ENCODE measurements at places on chromosomes 5 and 9. TPM values are rescaled to one million over a fixed set of nuclear protein-coding genes. Genes with fewer than 3 reads are reported as not detected.

DNA sequence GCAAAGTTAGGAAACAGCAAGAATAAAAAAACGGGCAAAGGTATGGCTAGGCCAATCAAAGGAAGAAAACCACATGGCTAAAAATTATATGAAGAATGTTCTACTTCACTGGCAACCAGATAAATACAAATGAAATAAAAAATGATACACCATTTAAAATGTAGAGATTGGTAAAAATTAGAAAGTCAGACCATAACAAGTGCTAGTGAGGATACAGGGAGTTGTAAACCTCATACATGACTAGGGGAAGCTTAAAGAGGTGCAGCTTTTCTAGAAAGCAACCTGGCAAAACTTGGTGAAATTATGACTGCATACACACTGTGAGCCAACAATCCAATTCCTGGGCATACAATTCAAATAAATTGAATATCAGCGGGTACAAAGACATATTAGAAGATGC, 119.0 kb upstream of the LIFR start:
- DNase-seq, result no peak

- DNase-seq, result no peak
Measured at GRCh38 chr5:155765715-155766114, 561.2 kb upstream of the SGCD start.

- DNase-seq, result peak; percentile 86
Measured at GRCh38 chr5:122515709-122516431, 203.8 kb downstream of the SNCAIP start.

GRCh38 chr5:57211039-57211438, 37.2 kb downstream of the GPBP1 start:
- no peak for DNase-seq

GRCh38 chr5:126917918-126918614, 112.3 kb downstream of the MARCHF3 start:
- DNase-seq, result peak; percentile 54

- DNase-seq, result peak; percentile 88
Measured at GRCh38 chr5:151141535-151141934, 16.0 kb downstream of the ANXA6 start.

DNA sequence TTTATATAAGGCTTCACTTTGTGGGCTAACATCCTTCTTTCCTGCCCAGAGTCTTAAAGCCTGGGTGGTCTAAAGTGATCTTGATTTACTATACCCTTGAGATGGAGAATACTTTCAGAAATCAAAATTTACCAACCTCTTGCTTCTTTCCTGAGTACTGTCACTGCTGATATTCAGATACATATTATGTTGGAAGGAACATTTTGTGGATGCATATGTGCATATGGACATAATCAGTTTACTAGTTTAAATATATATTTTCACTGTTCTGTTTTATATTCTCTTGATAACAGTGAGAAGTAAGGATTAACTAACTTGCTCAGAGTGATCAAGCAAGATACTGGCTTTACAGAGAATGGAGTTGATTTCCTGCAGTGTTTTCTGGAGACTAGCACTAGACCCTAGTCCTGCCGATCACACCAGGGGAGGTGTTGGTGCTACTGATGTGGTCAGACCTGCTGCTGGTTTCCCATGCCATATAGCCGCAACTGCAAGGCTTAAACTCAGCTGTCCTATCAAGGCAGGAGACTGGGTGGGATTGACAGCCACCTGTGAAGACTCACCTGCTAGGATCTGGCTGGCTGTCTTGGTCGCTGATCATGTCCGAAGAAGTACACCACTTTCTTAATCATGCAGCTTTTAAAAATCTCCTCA, 57.6 kb downstream of the SLF1 start:
- DNase-seq, result no peak

DNA sequence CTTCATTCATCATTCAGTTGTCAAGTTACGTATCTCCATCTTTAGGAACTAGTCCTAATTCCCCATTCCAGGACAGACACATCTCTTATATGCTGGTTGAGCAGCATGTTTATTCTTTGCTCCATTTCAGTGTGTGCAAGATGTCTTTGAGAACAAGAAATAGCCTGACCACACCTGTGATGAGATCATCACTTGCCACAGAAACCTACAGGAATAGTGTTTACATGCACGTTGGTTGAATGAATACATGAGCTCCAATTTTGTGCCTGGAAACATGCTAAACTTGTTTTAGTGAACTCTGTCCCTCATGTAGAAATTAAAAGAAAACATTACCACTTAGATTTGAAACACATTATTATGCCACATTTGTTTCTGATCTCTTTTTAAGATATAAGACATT, 489.1 kb downstream of the CDH18 start:
- no peak for DNase-seq

- DNase-seq, result peak; percentile 81
Measured at GRCh38 chr5:86864051-86864450, 246.3 kb downstream of the COX7C start.

DNA sequence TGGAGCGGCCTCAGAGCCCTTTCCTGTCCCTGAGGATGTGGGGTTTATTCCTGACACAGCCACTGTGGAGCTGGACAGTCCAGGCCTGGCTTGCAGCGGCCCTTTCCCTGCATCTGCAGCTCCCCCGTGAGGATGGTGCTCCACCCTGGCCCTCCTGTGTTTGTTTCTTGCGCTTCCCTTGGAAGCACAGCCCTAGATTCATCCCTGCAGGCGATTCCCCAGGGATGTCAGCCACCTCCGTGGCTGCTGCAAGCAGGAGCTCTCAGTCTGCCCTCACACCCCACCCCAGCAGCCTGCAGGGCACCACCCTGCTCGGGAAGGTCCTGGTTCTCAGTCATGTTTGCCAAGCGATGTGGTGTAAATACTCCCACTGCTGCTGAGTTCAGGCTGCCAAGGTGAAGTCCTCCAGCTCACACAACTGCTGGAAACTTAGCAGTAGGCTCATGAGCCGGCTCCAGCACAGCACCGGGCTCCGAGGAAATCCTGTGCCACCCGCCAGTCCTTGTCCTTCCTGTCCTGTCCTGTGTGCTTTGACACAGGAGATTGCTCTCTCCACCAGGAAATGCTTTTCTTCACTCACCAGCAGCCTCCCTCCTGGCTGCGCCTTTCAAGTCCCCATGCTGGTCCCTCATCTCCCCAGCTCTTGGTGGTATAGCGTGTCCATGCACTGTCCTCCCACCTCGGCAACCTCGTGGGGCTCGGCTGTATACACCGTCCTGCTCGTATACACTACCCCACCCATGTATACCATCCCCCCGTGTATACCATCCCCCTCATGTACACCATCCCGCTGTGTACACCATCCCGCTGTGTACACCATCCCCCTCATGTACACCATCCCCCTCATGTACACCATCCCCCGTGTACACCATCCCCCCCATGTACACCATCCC, 16.2 kb downstream of the ROPN1L start:
- peak; percentile 48 for DNase-seq

- DNase-seq, result peak; percentile 69
Measured at GRCh38 chr9:121634329-121635261, 16.8 kb upstream of the DAB2IP start.

DNA sequence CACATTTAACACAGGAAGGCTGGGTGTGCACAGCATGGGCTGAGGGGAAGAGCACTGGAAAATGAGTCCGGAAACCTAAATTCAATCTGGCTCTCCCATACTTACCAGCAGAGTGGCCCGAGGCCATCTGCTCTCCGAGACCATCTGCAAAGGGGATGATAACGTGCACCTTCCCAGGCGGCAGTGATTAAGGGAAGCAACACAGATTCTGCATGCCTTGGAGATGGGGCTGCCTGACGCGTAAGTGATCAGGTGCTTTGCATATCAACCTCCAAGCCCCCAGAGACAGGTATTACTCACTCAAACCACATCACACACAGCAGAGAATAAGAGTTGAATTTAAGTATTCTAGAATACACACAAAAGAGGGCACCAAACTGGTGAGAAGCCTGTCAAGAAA, 9.1 kb downstream of the EPB41L4B start:
- DNase-seq, result no peak

DNA sequence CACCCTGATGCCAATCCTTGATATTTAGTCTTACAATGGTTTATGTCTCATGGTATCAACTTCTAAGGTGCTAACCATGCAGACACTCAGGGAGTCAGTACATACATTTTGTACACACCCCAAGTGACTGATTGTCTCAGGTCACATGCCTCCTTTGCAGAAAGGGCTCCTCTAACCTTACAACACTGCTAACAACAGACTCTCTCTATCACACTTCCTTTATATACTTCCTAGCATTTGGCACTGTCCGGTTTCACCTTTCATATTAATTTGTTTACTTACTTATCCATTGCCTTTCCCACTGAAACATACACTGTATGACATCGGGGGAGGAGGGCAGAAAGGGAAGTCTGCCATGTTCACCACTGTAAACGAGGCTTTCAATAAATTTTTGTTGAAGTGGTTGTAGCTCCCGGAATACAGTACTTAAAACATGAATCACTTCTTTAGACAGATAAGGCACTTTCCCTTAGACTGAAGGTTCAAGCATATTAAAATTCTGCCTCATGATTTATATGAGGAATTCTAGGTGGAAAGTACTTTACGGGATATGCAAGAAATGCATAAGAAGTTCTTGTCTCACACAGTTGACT, 20.6 kb downstream of the EMB start:
- DNase-seq, result no peak

- no peak for DNase-seq
Measured at GRCh38 chr9:5783982-5784381, 48.9 kb downstream of the ERMP1 start.

- DNase-seq, result no peak
Measured at GRCh38 chr5:163089230-163089629, 348.2 kb upstream of the CCNG1 start.

GRCh38 chr9:108083160-108083750, 593.7 kb upstream of the KLF4 start:
- no peak for DNase-seq

GRCh38 chr5:141715346-141715905, 33.4 kb upstream of the ARAP3 start:
- no peak for DNase-seq

- no peak for DNase-seq
Measured at GRCh38 chr9:115121181-115121580, 3.2 kb upstream of the TNC start.

GRCh38 chr5:179827680-179828079, 7.0 kb downstream of the SQSTM1 start:
- DNase-seq, result peak; percentile 39

DNA sequence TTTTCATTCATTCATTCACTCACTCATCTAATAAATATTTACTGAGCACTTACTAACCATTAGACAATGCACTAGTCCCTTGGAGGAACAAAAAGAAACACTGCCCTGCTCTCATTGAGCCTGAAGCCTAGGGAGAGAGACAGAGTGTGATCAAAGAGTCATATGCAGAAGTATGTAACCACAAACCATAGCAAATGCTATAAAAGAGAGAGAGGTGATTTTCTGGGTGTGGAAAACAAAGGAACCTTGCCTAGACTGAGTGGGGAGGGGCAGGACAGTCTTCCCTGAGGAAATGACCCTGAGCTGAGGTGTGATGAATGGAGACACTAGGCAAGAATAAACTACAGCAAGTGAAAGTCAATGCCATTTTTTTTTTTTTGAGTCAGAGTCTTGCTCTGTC, 10.8 kb upstream of the ADRA1B start:
- DNase-seq, result no peak

- no peak for DNase-seq
Measured at GRCh38 chr5:157290981-157291711, 25.2 kb downstream of the CYFIP2 start.

DNA sequence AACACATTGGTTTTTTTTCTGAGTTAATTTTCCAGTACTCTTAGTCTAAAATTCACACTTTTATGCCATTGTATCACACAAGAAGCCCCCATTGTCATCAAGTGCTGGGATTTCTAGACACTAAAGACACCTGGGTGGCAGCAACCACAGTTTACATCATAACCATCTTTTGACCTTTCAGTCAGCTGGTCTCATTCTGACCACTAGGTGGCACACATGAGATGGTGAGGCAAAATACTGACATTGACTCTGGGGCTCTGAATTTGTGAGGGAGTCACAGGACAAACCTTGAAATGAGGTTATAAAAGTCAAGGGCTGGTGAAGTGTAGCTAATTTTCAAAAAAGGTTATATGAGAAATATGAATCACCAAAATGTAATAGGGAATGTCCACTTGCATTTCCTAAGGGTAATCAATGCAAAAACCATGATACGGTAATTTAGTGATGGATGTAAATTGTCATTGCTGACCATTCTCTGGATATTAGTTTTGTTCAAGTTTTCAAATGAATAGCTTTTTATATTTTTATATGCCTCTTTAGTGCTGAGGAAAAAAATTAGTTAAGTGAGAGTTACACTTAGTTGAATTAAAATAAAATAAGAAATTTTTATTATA, 229.4 kb downstream of the DMAC1 start:
- DNase-seq, result peak; percentile 43

DNA sequence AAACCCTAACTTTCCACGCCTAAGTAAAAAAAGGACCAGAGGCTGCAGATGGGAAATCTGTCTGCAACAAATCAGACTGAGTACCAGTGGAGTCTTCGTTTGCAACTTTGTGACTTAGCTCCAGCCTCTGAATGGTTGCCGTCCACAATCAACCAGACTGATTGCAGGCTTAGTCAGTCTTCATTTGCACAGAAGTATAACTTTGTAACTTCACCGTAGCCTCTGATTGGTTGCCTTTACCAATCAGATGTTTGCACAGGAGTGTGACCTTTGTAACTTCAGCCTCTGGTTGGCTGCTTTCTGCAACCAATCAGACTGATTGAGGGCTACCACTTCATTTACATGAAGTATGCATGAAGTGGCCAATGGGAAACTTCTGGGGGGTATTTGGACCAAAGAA, 53.7 kb downstream of the TGFBR1 start:
- DNase-seq, result no peak

DNA sequence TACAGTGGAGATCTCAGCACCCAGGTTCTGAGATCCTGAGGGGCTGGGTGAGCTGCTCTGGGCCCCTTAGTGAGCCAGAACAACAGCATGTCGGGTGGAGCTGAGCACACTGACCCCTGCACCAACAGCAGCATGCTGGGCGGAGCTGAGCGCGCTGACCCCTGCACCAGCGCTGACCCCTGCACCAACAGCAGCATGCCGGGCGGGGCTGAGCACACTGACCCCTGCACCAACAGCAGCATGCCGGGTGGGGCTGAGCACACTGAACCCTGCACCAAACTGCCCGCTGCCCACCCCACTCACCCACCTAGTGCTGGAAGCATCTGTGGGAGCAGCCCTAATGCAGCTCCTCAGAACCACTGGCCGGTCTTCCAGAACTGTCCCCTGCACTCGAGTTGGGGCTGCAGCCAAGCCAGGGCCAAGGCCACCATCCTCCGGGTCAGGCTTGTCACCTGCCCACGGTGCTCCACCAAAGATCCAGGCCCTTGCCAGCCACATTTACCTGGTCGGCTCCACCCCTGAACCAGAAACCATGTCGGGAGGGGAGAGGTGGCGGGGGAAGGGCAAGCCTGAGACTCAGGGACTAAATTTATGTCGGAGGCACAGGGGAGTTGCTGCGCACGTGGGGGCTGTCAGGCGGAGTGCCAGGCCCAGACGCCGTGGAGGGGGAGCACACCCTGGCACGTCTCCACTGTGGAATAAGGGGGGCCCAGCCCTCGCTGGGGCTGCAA, 80.3 kb downstream of the ADAMTS2 start:
- no peak for DNase-seq

TEK gene
- 19.7 TPM for polyA plus RNA-seq

ADGRD2 gene
- not detected for polyA plus RNA-seq

SLC4A9 gene
- not detected for polyA plus RNA-seq

TUSC1 gene
- 13.5 TPM for polyA plus RNA-seq

Measured in muscle of leg (tissue), 16 donors.